Adipocyte (in vitro differentiated cells): ENCODE measurements at places on chromosomes 1 and 21.

- DNase-seq, result no peak
These were observed 40.2 kb downstream of the TTLL7 start for GRCh38 chr1:83958704-83959103.

DNA sequence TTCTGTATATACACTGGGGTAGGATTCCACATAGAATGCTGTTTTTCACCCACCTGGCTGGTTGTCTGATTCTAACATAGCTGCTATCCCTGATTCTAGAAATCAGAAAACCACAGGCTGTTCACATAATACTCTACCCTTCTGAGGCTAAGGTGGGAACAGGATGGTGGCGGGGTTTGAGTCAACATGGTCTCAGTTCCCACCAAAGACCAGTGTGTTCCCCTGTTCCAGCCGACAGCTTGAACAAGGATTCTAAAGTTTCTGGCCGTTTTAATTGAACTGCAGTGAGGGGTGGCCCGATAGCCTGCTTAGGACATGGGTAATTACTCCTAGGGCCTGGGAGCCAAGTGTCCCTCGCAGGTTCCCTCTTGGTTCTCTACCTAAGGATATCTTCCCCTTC is 38.4 kb downstream of the PEX14 start:
- no peak for DNase-seq

DNA sequence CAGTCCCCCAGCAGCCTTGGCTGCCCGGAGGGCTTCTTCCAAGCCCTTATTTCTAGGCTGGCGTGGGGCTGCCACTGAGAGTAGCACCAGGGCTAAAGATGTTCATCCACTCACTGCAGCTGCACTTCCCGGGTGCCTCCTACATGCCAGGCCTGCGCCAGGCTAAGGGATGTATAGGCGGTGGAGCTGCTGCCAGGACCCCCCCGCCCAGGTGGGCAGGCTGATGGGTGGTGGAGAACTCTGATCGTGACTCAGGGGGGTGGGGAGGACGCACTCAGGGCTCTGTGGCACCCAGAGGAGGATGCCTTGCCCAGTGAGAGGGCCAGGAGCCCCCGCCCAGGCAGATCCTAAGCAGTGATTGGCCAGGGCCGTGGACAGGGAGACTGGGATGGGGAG is 34.1 kb downstream of the CFAP74 start:
- no peak for DNase-seq

DNA sequence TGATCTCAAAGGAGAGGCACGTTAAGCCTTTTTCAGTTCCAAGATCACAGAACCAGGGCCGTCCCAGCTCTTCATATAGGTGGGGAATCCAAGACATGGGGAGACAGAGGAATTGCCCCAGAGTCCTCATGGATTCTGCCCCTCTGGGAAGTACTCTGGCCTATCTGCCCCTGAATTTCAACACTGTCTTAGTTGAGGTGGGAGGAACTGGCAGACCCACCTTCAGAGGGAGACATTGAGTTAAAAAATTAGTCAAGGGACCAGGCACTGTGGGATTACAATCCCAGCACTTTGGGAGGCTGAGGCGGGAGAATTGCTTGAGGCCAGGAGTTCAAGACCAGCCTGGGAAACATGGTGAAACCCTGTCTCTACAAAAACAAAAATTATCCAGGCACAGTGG is 2.1 kb upstream of the KNCN start:
- DNase-seq, result no peak

DNA sequence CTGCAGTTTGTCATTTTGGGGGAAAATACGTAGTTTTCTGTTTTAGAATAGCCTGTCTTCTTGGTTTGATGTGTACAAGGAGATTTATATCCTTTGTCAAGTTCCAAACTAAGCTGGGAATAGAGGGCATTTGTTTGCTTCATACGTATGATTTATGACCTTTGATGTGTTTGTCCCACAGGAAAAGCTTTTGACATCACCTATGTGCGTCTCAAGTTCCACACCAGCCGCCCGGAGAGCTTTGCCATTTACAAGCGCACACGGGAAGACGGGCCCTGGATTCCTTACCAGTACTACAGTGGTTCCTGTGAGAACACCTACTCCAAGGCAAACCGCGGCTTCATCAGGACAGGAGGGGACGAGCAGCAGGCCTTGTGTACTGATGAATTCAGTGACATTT is 79.9 kb downstream of the LAMC1 start:
- DNase-seq, result no peak
